ENCODE measurements at places on chromosomes 7 and 10.

- no peak for DNase-seq
Observed at GRCh38 chr10:130424418-130424817, 288.2 kb downstream of the GLRX3 start.

DNA sequence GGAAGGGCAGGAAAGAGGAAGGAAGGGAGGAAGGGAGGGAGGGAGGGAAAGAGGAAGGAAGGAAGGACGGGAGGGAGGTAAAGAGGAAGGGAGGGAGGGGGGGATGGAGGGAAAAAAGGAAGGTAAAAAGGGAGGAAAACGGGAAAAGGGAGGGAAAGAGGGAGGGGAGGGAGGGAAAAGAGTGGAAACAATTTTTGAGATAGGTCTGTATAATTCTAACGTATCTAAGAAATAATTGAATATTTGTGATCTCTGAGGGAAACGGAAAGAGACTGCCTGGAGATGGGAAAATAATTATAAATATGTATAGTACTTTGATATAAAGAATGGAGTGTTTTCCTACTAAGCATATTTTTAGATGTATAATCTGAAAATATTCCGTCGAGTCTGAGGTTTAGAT, 158.2 kb upstream of the FOXK1 start:
- no peak for DNase-seq

DNA sequence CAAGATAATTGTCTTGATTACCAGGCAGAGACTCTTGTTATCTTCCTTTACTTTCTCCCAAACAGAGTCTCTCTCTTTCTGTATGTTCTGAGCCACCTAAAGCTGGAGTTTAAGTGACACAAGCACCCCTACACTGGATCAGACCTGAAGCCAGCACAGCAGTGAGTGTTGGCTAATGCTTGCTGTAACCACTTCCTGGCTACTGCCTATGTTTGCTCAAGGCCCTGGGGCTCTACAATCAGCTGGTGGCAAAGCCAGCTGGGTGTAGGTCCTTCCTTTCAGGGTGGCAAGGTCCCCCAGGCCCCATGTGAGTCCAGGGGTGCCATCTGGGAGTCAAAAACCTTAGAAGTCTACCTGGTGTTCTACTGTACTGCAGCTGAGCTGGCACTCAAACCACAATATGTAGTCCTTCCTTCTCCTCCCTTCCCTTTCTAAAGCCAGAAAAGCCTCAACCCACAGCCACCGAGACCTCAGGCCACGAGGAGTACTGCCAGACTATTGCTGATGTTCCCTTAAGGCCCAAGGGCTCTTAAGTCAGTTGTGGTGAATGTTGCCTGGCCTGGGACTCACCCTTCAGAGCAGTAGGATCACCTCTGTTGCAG, 416.3 kb downstream of the ADRA2A start:
- no peak for DNase-seq

DNA sequence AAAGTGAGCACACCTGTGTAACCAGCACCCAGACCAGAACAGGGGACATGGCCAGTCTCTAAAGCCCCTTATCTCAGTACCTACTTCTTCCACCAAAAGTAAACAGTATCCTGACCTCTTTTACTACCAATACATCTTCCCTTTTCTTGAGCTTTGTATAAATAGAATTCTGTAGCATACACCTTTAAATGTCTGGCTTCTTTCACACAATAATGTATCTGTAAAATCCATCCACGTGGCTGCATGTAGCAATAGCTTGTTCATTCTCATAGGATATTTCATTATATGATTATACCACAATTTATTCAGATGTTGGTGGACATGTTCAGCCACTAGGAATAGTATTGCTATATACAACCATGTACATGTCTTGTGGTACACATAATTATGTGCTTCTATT, 40.6 kb downstream of the BTBD16 start:
- no peak for DNase-seq

- peak; percentile 23 for DNase-seq
Observed at GRCh38 chr7:66696774-66697191, 43.8 kb upstream of the RABGEF1 start.

DNA sequence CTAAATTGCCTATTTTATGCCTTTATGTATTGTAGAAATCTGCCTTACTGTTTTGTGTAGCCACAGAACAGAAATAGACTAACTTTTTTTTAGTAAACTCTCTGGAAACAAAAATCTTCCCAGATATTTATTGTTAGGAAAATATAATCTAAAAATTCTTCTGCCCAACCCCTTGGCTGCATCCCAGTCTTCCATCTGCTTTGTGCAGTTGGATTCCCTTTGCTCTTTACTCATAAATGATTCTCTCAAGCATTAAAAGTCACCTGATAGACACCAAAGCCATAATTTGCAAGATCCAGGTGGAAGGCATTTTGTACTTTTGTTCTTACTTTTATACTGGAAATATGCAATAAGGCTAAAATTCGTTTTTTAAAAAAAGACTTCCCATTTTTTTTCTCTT, 6.1 kb upstream of the CAV2 start:
- no peak for DNase-seq

DNA sequence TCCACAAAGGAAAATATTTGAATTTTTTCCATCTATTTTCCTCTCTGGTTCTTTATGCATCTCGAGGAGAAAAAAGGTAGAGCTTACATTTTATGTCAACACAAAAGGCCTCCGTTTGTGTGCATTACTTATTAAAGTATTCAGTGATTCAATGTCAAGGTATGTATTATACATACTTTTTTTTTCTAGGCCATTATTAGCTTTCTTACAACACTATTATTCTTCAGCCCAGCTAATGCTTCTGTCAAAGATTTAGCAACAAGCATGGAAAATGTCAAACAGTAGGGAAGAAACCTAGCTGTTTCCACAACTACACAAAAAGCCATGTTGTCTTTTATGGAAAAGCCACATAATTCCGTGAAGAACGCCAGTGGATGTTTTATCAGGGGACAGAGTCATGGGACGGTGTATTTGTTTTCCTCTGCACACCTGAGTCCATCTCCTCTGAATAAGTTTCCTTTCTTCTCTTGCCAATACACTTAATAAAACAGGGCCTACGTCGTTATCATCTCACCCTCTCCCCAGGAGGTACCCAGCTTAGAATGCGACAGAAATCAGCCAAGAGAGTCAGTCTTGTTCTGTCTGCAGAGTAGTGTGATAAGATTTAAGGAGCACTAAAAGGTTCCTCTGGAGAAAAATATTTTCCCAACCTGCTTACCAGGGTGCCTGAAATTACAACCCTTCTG, 209.7 kb upstream of the AUTS2 start:
- DNase-seq = no peak

DNA sequence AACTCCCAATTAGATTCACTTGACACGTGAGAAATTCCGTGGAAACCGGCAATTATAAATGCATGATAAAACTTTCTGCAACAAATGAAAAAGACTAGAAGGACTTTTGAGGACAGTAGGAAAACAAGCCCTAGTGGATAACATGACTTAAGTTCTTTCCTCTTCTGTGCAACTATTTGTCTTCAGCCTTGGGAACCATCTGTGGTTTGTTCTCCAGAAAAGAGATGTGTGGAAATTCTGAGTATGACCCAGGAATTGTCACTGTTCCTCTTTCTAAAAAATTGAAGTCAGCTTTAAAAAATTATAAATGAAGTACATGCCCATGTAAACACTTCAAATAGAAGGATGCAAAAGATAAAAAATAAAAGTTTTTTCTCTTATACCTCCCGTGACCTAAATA, 128.6 kb upstream of the SVIL start:
- no peak for DNase-seq

- no peak for DNase-seq
Observed at GRCh38 chr10:17024461-17024860, 105.2 kb downstream of the CUBN start.

- DNase-seq = no peak
Observed at GRCh38 chr10:124996127-124996853, 54.4 kb downstream of the ZRANB1 start.

DNA sequence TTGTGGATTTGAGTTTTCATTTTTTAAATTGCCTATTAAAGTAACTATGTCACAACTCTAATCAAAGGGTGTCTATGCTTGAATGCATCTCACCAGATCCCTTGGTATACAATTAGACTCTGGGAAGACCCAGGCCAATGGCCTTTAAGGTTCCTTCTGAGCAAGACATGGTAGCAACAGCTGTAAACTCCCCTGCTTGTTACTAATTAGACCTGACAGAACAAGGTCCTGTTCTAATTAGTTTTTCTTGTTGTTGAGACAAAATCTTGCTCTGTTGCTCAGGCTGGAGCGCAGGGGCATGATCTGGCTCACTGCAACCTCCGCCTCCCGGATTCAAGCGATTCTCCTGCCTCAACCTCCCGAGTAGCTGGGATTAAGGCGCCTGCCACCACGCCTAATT, 2.9 kb downstream of the MYH16 start:
- no peak for DNase-seq

- DNase-seq = no peak
Observed at GRCh38 chr10:4291990-4292389, 507.0 kb upstream of the KLF6 start.

- peak; percentile 83 for DNase-seq
Observed at GRCh38 chr10:110487411-110488331, 10.0 kb upstream of the DUSP5 start.

DNA sequence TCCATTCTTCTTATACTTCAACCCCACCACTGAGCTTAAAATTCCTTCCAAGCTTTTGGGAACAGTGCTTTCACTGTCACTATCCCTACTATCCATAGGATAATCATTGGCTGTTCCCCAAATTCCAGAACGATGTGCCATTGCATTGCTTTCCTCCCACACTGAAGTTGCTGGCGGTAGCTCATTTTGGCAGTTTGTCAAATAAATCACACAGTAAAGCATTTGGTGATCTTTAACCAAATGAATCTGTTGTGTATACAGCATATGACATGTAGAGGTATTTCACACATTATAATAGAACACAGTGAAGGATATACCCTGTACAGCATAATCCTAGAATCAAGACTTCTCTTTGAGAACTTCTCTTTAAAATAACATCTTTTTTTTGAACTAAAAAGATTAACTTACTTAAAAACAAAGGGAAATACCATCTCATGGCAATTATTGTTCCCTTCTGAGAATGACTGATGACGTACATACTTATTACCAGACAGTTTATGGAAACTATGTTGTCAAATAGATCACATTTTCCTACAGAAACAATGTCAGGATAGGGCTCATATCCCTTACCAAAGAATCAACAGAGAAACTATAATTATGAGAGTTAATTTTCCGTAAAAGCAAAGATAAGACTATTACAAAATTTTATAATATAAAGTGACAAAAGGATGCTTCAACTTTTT, 93.6 kb downstream of the CTNNA3 start:
- peak; percentile 71 for DNase-seq

DNA sequence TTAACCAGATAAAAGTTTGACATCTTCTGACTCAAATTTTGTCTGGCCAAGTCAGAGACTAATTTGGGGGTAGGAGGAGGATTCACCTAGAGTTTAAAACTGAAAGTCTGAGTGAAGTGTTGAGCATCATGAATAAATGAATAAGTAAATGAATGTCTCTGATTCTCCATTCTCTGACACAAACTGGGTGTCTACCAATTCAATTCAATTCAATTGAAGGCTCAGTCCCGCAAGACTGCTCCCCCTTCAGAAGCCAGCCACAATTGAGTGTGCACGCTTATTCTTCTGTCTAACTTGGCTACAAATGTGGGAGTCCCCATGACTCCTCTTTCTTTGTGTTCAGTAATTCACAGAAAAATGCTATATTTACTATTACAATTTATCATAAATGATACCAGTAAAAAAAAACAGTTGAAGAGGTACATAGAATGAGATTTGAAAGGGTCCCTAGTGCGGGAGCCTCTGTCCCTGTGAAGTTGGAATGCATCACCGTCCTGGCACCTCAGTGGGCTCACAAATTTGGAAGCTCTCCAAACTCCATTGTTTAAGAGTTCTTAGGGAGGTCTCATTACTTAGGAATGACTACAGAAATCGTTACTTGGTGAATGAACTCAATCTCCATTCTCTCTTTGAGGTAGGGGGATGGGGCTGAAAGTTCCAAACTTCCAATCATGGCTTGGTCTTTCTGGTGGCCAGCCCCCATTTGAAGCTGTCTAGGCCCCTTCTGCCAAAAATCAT, 243.7 kb upstream of the PHYHIPL start:
- DNase-seq = no peak

GRCh38 chr10:125883211-125883610, 2.1 kb upstream of the DHX32 start:
- DNase-seq = no peak

DNA sequence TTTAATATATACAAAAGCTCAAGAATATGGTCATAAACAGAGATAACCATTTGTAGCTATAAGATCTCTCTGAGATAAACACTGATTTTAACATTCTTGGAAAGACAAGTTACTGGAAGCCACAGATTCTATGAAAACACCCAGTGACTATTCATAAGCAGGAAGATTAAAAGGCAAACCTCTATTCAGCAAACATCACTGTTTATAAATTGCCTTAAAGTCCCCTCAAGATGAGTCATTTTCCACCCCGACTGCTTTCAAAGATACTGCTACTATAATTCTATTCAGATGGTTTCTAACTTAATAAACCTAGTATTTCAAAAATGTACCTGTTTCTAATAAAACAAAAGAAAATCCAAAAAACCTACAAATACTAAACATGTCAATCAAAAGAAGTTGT, 21.0 kb downstream of the TM9SF3 start:
- DNase-seq = no peak

- DNase-seq = no peak
Observed at GRCh38 chr7:143117395-143117794, 14.5 kb upstream of the PIP start.

DNA sequence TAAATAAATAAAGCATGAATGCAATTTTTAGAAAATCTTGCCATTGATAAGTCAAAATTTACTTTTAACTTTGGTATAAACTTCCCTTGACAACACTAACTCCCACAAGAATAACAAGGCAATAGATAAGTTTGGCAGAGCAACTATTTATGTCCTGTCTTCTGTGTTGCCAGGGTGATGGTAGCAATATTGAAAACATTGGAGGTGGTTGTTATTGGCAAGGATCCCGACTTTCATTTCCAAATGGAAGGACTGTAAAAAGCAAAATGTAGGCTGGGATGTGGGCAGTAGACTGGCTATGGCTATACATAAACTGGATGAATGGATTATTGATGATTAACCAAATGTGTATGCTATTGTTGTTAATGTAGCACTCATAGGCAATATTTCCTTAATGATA, 134.9 kb upstream of the CACNA2D1 start:
- DNase-seq = no peak

GRCh38 chr7:151038951-151039849, 9.1 kb upstream of the ASIC3 start:
- peak; percentile 96 for DNase-seq

GRCh38 chr10:80144696-80145131, 12.2 kb downstream of the PLAC9 start:
- no peak for DNase-seq

- no peak for DNase-seq
Observed at GRCh38 chr10:114262496-114262895, 23.4 kb downstream of the VWA2 start.
